ENCODE measurements at places on chromosomes 6 and 20.

DNA sequence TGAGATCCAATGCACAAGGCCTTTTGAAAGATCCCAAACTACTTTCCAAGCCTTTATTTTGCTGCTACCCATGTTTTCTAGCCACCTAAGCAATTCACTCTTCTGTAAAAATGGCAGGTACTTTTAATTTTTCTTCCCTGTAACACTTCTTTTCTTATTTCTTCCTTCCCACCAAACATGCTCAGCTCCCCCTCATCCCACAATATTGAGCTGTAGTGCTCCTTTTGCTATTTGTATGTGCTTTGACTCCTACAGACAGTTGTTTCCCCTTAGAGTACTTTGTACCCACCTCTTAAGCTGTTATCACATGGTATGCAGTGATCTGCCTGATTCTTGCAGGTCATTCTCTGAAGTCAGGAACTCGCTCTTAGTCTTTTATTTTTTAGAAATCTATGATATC lies 49.3 kb downstream of the QKI start:
- no peak for DNase-seq

- no peak for DNase-seq
Measured at GRCh38 chr6:46347669-46348068, 143.6 kb downstream of the RCAN2 start.

DNA sequence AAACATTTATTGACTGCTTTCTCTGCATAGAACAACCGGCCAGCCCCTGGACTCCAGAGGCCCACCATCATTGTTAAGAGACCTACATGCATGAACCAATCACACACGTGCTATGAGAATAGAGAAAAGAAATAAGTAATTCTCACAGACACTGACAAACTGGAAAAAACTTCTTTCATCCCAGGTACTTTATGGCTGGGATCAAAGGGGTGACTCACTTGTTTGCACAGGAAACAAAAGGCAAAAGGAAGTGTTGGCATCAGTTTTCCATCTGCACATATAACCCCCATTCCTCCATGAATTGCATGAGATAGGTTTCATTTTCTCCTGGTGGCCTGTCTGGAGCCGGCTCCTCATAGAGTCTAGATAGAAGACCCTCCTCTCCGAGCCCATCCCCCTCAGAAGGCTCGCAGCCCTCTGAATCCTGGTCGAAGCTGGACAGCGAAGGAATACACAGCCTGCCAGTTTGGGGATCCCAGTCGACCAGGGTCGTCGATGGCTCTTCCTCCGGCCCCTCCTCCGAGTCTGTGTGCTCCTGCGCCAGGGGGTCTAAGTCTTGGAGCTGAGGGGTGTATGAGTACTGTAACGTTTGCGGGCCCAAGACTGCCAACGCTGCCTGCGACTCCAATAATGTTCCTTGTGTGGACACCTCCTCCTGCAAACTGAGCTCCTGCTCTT lies 43.3 kb downstream of the IL20RA start:
- DNase-seq, result no peak

DNA sequence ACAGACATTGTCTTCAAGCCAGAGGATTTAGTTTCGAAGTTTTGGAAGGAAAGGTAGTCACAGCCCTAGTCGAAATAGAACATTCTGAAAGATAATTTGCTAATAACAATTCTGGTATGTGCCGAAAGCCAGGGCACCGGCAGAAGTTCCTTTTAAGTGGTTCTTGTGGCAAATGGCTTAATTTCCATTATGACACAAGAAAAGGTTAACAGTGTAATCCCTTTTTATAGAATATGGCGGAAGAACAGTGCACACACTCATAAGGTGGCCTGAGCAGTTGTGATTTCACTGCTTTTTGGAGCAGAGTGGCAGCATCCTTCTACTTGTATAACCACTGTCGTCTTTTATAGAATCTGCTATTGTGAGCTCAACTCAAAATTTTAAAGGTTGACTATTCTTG lies 152.4 kb downstream of the SASH1 start:
- DNase-seq, result no peak

DNA sequence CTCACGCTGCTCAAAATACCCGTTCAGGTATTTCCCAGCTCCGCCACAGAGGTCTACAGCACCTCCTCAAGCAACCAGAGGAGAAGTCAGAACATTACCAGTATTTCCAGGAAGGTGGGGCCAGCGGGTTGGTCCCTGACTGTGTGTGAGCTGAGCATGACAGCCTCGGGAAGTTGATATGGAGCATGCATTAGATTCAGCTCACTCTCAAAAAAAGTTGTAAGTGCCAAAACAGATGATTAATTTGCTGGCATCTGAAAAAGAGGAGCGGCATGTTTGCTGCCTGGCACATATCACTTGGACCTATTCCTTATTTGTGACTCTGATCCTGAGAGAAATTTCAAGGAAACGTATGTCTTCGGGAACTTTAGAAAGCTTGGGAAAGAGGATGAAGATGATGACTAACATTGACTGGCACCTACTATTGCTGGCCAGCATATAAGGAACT lies 32.3 kb downstream of the ELOVL2 start:
- DNase-seq, result no peak
